Activated naive CD4-positive, alpha-beta T cell treated with Interleukin-2 at 50 U/mL for 16 hours (primary cell): ENCODE measurements at places on chromosomes 16 and 17.

DNA sequence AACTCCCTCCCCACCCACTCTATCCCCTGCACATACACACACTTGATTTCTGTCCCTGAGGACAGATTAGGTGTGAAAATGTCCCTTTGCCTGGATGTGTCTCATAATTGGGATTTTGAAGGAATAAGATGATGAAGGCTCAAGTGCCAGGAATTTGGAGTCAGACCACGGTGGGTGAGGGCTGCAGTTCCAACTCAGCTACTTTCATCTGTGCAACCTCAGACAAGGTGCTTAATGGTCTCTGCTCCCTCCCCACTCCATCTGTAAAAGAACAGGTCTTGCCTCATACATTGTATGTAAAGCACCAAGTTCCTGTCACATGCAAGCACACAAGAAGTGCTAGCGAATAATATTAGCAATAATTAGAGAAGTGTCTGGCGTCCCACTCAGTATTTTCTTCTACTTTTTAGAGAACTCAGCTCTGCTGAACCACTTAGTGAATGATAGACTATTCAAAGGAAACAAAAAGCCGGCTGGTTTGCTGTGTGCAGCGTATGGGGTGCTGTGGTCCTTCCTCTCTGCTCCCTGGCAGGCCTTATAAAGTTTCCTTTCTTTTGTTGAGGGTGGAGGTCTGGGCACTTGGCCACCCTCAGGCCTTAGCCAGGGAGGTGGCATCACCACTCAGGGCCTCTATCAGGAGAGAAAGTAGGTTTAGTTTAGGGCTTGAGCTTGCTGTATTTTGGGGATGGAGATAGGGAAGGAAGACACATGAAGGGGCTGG, 6.4 kb downstream of the TBX4 start:
- DNase-seq, result no peak

- DNase-seq, result no peak
Observed at GRCh38 chr16:89383095-89384003, 107.0 kb downstream of the ANKRD11 start.

GRCh38 chr16:35731341-35732040, 2272.1 kb downstream of the TP53TG3F start:
- no peak for DNase-seq

DNA sequence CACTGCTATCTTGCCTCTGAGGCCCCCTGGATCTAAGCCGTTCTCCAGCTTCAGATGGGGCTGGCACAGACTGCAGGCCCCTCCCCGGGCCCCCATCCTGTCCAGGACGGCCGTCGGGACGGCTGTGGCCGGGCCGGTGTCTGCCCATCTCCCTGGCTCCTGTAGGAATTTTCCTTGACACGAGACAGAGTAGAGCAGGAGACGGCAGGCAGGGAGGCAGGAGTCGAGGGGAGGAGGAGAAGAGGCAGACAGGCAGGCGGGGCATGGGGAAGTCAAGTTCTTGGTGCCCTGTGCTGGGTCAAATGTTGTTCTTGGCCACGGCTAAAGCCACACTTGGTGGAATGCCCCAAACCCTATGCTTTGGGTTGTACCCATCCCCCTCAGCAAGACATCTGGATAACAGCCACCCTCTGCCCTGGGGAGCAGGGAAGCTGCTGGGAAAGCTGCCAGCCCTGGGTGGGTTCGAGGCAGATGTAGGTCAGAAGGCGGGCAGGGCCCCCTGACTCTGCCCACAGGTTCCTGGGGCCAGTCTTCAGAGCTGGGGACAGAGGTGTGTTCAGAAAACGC, 4.0 kb downstream of the C1QTNF1 start:
- no peak for DNase-seq

DNA sequence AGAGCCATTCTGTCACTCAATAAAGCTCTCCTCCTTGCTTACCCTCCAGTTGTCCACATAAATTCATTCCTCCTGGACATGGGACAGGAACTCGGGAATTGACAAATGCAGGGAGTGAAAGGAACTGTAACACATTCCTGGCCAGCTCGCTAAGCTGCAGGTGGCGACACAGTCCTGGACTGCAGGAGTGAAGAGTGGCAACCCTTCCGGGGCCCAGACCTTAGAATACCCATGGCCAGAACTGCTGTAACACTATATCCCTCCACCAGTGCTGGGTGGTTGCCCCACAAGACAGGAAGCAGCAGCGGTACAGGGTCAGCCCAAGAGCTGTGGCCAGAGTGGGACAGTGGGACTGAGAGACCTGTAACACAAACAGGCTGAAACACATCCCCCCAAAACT, 30.3 kb upstream of the KIF2B start:
- no peak for DNase-seq

DNA sequence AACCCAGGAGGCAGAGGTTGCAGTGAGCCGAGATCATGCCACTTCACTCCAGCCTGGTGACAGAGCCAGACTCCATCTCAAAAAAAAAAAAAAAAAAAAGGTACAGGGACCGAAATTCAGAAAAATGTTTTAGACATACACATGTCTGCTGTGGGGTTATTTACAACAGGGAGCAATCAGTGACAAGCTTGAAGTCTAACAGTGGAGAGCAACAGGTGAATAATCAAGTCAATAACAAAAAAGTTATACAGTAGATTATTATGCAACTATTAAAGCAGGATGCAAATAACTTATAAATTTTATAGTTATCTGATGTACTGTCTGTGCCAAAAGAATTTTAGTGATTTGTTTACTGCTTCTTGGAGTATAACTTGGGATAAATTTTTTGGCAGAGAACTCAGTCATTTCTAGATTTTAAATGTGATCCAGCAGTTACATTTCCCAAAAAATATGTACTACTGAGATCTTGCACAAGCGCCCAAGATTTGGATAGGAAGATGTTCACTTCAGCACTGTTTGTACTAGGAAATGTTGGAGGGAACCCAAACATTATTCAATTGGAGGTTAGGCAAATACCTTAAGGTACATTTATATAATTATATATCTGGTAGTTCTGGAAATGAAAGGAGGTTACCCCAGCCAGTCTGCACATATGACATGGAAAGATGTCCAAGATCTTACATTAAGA, 34.1 kb downstream of the EEF2K start:
- DNase-seq, result no peak

GRCh38 chr17:73359352-73359751, 47.6 kb upstream of the CDC42EP4 start:
- DNase-seq, result no peak

DNA sequence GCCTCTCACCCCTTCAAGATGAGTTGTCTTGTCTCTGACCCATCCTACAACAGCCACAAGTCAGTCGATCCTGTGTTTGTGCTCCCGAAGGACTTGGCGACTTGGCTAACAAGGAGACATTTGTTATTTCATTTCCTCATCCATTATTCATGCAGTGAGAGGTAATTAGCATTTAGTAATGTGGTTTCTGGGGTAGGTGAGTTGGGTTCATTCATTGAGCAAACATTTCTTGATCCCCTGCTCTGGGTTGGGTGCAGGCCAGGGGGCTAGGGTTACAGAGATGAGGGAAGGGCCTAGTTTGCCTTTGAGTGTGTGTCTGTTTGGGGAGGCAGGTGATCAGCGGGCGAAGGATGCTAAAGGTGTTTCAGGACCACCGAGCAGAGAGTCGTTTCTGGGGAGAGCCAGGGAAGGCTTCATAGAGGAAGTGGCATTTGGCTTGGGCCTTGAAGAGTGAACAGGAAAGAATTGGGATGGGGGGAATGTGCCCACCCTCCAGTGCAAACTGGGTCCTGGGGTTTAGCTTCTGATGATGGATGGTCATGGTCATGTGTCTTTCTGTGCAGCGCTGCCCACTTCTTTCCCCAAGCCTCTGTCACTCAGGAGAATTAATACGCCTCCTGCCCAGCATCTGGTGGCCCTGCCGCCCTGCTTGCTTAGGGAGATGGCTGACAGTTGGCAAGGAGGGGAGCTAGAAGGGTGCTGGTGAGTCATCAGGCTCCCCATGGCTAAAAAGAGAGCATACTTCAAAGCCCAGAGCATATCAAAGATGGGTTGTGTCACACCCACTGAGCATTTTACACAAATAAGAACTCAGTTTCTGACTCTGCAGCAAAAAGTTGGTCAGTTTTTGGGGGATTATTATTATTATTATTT, 38.5 kb downstream of the MSI2 start:
- peak; percentile 14 for DNase-seq

DNA sequence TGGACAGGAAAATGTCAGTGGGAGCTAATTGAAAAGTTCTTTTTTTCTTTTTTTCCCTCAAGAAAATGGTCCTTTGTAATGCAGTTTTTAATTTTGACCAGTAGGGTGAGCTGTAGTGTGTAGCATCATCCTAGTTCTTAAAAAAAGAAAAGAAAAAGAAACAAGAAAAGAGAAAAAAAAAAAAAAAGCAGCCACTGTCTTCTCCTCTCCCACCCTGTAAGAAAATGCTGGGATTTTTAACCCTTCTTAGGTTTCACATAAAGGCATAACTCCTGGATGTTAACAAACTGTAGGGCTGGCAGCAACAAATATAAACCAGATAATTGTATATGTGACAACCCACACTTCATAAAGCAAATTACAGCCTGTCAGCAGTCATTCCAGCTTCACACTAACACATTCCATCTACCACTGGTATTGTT, 78.1 kb downstream of the SKAP1 start:
- DNase-seq, result no peak

DNA sequence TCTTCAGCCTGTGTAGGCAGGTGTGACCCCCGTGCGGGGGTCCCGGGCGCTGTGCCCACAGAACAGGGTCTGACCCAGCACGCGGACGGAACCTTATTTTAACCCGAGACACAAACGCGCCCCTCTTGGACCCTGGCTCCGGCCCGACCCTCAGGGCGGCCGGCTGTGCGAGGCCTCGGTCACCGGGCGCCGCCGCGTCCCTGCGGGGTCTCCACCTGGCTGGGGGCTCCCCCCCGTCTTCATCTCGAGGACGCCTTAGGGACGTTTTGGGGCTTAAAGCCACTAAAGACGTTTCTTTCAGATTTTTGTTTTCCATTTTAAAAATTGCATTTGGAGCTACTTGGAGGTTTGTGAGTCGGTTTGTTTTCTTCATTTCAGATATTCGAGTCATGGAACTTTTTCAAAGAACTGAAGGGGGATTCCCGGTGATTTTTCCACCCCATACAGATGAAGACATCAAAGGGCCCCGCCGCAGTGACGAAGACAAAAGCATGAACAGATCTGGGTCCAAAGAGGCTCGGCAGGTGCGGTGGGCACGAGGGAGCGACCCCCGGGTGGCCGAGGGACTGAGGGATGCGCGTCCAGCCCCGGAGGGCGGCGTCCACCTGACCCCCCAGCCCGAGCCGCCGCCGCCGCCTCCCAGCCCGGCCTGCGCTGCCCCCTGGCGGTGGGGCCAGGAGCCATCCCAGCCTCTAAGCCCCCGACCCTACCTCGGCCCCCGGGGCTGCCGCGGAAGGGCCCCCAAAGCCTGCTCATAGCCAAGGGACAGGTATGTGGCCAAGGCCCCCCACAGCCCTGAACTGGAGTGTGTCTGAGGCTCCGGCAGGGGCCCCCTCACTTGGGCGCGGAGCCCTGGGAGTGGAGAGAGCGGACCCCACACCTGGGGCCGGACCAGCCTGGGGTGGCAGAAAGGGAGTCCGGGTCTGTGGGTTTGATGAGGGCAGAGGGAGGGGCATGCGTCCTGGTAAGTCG, 3.8 kb upstream of the CD7 start:
- peak; percentile 82 for DNase-seq

DNA sequence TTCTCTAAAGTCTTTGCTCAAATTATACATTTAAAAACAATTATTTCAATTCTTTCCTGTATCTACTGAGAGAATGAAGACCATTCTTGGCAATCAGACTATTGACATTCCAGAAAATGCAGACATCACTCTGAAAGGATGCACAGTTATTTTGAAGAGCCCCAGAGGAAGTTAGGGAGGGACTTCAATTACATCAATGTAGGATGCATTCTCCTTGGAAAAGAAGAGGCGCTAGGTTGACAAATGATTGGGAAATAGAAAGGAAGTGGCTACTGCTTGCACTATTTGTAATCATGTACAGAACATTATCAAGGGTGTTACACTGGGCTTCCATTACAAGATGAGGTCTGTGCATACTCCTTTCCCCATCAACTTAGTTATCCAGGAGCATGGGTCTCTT, 74.3 kb downstream of the SSH2 start:
- no peak for DNase-seq

DNA sequence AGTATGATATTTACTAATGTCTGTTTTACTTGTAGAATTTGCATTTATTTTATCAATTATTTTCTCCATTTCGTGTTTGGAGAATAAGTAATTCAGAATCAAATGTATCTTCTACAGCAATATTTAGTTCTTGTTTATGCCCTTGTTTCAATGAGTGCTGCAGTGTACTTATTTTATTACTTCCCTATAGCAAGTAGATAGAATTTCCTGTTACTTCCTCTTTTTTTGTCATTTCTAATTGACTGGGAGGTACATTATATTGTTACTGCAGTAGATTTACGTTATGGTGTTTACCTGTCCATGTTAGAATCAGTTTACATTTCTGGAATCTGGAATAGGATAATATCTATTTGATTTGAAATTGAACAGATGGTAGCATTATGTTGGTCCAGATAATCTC, 71.2 kb downstream of the OMG start:
- no peak for DNase-seq

- no peak for DNase-seq
Observed at GRCh38 chr16:76607317-76607716, 330.1 kb downstream of the CNTNAP4 start.

DNA sequence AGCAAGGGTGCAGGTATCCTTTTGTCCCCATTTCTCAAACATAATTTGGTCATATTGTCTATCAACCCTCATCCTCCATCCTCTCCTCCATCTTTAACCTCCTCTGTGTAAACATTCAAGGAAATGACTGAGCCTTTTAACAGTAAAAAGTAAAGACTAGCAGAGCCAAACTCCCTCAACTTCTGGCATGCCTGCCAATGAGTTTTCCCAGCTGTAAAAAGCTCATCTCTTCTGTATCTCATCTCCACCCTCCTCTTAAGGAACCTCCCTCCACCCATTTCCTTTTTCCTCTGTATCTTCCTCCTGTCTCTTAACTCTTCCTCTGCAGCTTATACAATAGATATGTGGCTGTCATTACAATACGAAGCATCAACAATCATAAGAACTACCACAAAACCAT, 76.9 kb upstream of the PSMD7 start:
- DNase-seq, result no peak

- no peak for DNase-seq
Observed at GRCh38 chr17:40341808-40342503, 22.6 kb downstream of the GJD3 start.

- no peak for DNase-seq
Observed at GRCh38 chr17:15659236-15659635, 24.9 kb downstream of the TRIM16 start.

GRCh38 chr17:56603486-56604238, 10.2 kb downstream of the NOG start:
- DNase-seq, result no peak

GRCh38 chr16:337975-338575, 14.4 kb downstream of the AXIN1 start:
- DNase-seq, result no peak
